ENCODE measurements at places on chromosomes 11 and 22.

DNA sequence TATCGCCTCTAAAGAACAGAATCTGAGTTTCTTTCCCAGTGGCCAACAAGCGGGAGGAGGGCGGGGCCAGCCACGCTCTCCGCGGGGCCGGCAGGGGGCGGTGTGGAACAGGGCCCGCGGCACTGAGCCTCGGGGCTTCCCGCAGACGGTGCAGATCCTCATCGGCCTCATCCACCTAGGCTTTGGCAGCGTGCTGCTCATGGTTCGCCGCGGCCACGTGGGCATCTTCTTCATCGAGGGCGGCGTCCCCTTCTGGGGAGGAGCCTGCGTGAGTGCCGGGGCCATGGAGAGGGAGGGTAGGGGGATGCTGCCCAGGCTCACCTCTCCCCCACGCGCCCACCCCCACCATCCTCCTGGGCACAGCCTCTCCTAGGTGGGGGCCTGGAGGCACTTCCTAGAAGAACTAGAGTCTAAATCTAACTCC is 10.7 kb downstream of the MS4A15 start:
- no peak for DNase-seq

GRCh38 chr11:68337399-68337835 is 25.0 kb downstream of the LRP5 start:
- DNase-seq, result no peak

- DNase-seq, result no peak
Measured at GRCh38 chr22:36795633-36796032, 19.7 kb upstream of the IFT27 start.

DNA sequence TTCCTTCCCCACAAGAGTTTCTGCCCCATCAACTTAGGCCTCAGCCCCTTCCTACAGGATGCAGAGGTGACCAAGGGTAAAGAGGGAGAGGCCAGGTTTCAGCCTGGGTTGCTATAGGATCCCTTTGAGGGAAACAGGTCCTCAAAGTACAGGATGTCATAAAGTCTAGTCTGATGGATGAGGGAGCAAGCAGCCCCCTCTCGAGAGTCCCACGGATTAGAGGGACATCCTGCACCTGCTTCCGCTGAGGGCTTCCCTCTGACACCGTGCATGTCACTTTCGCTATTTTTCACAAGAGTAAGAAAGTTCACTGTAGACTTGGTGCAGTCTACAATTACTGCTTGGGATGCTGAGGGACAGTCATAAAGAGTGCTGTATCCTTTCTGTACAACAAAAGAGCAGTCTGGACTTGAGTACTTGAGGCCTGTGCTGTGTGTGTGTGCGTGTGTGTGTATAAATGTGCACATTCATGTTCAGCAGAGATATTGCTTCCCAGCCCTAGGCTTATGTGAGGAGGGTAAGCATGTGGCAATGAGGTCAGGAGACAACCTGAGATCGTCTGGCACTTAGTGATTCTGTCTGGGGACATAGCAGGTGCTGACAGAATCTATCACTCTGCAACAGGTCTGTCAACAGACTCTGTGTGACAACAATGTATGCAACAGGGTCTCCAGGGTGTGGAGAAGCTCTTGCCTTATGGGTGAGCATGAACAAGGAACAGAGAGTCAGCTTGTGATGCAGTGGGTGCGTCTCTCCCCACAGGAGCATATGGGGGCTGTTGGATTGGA is 18.0 kb upstream of the CHST1 start:
- no peak for DNase-seq

All from stromal cell of bone marrow (primary cell).